Amniotic epithelial cell (primary cell): ENCODE measurements at places on chromosomes 6 and 20.
A peak's percentile ranks its signal among the peaks of the same experiment; 100 is the strongest.

DNA sequence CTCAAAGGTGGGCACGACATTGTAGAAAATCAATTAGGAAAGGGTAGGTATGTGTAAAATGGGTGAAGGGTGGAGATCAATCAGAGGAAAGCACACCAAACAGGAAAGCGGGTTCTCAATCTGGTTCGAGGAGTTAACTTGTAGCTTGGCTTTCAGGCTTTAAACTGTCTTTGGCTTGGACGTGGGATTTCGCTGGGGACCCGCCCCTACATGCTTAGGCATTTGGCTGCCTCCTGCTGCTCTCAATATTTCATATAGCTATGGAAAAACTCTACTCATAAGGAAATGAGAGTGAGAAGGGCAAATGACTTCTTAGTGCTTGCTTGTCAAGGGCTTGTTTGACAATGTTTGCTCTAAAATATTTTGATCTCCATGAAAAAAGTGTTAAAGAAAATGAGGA is 38.1 kb upstream of the PDE7B start:
- DNase-seq: no peak

DNA sequence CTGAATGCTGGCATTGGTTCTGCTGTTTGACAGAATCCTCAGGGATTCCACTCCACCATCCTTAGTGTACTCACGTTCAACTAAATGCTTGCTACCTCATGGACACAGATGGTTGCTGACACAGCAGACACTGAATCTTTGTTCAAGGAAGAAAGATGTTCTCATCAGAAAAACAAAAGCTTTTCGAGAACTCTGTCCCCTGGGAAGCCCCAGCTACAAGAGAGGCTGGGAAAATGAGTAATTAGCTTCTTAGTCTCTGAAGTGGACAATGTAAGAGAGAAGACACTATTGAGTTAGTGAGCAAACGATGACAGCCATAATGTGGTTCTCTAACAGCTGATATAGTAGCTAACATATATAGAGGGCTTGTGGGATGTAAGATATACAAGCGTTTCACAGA is 30.9 kb upstream of the ENPP5 start:
- DNase-seq: no peak

GRCh38 chr20:13105864-13106457 is 97.2 kb downstream of the SPTLC3 start:
- peak; percentile 34 for DNase-seq

DNA sequence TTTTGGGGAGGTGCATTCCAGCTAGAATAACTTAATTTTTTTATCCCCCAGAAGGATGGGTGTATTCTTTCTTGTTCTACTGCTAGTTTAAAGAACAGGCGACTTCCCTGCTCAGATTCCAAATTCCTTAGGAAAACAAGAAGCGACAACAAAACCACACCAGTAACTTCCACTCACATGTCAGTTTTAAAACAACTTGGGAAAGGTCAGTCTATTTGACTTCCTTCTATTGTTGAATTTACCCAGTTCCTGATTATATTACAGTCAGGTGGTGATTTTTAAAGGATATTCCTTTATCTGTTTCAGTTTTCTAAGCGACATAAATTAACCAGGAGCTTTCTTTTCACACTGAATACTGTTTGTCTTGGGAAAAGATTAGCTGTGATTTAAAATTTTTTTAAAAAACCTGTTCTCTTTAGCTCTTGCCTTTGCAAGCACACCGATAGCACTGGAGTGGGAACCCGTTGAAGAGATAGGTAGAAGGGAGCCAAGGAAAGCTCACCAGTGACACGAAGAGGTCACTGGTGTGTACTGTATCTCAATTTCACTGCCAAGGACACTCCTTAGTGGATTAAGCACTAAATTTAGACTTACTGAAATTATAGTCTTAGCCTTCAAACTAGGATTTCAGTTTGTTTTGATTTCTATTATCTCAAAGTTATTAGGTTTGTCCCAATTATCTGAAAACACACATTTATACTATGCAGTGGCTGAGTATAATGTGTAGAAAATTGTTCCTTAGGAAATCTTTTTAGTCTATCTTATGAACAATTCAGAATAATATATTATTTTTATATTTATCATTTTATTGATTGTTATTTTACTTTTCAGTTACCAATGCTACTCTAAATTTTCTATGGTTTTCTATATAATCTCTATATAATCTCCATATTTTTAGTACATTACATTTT is 22.3 kb downstream of the MARCKS start:
- peak; percentile 77 for DNase-seq

DNA sequence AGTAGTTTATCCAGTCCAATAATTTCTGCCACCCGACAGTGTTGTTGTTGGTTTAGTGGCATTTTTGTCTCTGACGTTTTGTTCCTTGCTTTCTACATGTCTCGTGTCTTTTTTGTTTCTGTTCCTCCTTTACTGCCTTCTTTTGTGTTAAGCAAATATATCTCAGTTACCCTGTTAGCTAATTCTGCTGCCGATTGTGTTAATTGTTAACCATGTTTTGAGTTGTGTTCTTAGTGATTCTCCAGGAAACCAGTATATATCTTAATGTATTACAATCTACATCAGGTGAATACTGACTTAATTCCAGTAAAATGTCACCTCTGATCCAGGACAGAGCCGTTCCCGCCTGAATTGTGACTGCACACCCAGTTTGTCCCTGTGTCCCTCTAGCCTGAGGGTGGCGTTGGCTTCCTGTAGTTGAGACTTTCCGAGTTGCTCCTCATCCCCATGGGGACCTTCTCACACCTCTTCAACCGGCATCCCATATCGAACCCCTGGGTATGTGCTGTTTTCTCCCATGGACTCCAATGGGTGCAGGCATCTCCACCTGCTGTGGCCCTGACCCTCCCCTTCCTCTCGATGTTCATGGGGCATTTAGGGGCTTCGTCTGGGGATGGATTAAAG is 35.8 kb upstream of the BHLHE23 start:
- no peak for DNase-seq

GRCh38 chr6:22673474-22673873 is 104.1 kb downstream of the HDGFL1 start:
- DNase-seq: no peak

- no peak for DNase-seq
Observed at GRCh38 chr6:166423781-166424180, 41.0 kb upstream of the MPC1 start.

DNA sequence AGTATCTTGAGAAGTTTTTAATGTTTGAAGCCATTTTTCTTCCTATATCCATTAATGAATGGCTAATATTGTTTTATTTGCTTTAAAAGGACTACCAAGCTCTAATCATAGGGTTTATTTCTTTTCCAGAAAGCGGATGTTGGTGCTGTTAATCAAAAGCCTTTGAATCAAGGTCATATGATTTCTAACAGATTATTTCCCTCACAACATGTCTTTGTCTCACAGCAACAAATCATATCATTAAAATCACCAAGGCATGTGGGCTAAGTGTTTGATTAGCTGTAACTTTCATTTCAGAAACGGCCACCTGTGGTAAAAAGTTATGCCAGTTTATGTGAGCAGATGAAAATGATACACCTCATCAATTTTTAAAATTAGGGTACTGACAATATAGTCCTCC is 21.7 kb downstream of the TRAF3IP2 start:
- no peak for DNase-seq

GRCh38 chr6:152189736-152190135 is 382.3 kb downstream of the ESR1 start:
- DNase-seq: peak; percentile 54

GRCh38 chr20:46797206-46797605 is 87.8 kb downstream of the SLC2A10 start:
- DNase-seq: no peak

GRCh38 chr20:62676976-62677375 is 31.7 kb upstream of the NTSR1 start:
- DNase-seq: no peak

DNA sequence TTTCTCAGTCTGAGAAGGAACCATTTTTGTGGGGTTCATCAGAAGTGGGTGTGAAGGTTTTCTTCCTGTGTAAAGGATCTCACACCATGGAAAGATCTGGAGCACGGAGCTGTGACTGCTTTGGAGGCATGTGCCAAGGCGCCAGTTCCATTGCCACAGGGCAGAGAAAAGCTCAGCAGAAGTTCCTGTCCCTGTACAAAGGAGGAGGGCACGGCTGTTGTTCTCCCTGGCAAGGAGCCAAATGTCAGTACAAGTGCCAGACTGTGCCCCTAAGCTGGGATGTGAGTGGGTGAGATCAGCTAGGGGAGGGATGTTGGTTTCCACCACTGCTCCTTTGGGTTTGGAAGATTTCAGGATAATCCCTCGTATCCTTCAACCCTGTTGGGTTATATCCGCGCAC is 117.3 kb downstream of the CRYBG1 start:
- DNase-seq: no peak

- DNase-seq: no peak
Observed at GRCh38 chr6:108168501-108169463, 3.0 kb downstream of the NR2E1 start.

DNA sequence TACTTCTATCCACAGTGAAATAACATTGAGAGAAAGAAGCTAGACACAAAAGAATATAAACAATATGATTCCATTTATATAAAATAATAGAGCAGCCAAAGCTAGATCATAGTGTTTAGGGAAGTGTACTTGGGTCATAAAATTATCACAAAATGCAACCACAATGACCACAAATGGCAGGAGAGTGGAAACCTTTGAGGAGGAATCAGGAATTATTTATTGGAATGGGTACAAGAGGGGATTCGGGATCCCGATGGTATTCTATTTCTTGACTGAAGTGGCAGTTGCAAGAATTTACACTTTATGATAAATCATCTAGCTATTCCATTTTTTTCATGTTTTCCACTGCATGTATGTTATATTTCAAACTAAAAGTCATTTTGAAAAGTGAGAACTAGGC is 76.1 kb downstream of the IPCEF1 start:
- DNase-seq: no peak
